ENCODE measurements at places on chromosomes 6 and 20.

GRCh38 chr20:5008759-5009158, 7.4 kb upstream of the SLC23A2 start:
- no peak for DNase-seq

DNA sequence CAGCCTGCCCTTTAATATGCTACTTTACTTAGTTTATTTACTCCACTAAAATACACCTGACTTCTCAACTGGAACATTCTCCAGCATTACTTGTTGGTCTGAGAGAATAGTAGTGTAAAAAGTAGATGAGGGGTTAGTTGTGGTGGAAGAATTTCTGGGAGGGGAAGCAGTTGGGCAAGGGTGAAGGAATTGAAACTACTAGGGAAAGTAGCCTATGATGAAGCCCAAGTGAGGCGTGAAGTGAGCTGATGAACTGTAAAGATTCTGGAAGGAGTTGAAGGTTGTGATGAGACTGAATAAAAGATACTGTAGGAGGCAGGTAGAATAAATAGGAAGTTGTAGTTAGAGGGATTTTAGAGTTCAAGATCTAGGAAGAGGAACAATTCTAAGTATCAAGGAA, 72.5 kb downstream of the ITCH start:
- DNase-seq, result no peak

DNA sequence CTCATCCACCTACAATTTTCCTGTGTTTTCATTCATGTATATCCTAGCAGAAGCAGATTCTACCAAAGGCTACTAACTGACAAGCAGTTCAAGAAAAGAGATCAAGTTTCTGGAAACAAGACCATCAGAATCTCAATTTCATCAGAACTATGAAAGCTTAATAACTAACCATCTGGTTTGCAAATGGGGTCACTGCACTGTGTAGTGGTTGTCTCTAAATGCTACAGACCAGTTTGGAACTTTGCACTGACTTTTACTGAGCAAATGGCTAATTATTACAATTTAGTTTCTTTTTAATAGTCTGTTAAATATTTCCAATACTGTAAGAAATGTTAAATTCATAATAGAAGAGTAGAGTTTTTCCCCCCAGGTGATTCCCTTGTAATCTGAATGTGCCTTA, 64.5 kb downstream of the REPS1 start:
- no peak for DNase-seq

- DNase-seq, result no peak
These were observed 548.4 kb upstream of the JAG1 start for GRCh38 chr20:11222243-11222642.

GRCh38 chr6:88730611-88731011, 232.8 kb downstream of the RNGTT start:
- DNase-seq, result peak; percentile 10

DNA sequence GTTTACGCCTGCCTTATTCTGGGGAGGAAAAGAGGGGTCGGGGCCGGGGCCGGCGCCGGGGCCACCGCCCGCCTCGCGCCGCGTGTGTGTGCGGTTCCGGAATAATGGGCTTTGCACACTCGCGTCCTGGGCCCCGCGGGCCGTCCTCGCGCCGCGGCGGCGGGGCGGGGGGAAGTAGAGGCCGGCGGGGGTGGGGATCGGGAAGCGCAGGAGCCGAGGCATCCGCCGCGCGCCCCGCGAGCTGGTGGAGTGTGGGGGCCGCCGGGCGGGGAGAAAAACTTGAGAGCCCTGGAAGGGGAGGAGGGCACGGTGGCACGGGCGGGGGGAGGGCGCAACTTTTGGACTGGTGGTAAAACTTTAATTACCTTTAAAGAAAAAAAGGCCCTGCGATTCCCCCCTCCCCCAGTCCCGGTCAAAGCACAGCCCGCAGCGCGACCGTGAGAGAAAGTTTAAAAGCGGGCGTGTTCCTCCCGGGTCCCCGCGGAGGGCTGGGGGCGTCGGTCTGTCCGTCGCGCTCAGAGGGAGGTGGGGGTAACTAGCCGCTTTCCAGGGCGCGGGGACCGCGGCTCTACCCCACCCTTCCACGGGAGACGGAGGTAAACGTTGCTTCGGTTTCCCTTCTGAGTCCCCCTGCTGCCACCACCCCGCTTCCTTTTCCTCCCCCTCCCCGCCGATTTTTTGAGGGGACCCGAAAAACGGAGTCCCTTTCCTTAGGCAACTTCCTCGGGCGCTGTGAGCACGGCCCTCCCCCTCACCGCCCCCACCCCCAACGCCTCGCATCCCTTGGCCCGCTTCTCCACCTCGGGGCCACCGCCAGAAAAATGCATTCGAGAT, 1.9 kb downstream of the L3MBTL3 start:
- DNase-seq, result peak; percentile 50

GRCh38 chr6:111361648-111362047, 121.4 kb downstream of the REV3L start:
- DNase-seq, result peak; percentile 39

GRCh38 chr20:51506527-51507215, 35.8 kb downstream of the NFATC2 start:
- DNase-seq, result no peak
